ENCODE measurements at places on chromosomes 1 and 21. TPM values are rescaled to one million over a fixed set of nuclear protein-coding genes. Genes with fewer than 3 reads are reported as not detected.

DNA sequence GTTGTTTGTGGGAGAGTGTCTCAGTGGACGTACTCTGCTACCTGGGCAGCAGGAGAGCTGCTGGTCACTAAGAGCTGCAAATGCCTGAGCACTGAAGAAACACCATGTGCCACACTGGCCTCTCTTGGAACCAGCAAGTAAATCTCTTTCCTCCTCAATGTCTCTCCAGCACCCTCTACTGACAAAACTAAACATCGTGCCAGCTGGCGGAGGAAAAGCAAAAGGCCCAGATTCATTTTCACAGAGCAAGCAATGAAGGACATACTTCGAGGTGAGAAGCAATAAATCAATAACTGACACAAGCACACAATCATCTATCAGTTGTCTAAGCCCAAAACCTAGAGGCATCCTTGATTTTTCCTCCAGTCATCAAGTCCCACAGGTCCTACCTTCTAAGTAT, 78.1 kb downstream of the RERE start:
- no peak for DNase-seq

GRCh38 chr1:229025576-229025975, 245.3 kb upstream of the RAB4A start:
- DNase-seq, result no peak

GRCh38 chr1:44777969-44778635, 2.8 kb downstream of the RPS8 start:
- no peak for DNase-seq

- no peak for DNase-seq
These were observed 147.2 kb upstream of the ADAMTS5 start for GRCh38 chr21:27114111-27114510.

DNA sequence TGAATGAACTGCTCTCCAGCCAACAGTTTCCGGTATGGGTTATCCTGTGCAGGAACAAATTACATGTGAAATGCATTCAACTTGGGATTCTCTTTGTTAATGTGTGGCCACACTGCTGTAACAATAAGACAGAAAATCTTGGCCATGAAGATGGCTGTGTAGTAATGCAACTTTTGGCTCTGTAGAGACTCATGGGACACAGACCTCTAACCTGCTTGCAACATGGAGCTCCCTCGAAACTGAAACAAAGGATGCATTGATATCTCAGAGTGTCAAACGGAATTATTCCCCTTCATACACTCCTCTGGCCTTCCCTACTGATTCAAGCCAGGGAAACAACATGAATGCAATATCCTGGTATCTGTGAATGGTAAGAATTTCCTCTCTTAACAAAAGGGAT, 559.3 kb upstream of the ZRANB2 start:
- no peak for DNase-seq

The SLC16A4 gene
- total RNA-seq, result 7.2 TPM

- no peak for DNase-seq
These were observed 20.4 kb downstream of the FGGY start for GRCh38 chr1:59317343-59317742.

GRCh38 chr1:218341325-218341724, 3.8 kb upstream of the TGFB2 start:
- DNase-seq, result no peak

GRCh38 chr1:150321826-150322166, 463 bp downstream of the PRPF3 start:
- no peak for DNase-seq

DNA sequence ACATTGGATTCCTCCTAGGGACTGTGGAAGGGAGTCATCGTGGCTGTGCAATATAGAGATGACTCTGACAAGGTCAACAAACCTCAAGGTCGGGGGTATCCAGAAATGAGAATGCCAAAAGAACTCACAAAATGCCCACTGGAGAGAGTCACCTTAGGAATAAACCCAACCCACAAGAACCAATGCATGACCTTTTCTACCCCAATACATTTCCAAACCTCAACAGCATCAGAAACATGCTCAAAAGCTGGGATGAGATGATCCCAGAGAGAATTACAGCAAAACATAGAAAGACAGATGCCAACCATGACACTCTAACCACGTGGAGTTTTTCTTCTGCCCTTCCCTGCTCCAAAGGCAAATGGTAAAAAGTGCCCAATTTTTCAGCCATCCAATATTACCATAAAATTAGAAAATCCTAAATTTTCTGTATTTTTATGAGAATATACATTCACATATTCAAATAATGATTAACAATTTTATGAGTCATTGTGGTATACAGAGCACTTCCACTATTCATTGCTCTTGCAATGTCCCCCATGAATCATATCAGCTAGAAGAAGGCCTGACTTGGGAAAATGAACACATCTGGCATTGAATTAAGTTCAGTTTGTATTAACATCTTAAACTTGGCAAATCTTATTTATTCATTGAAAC, 88.2 kb upstream of the PALMD start:
- no peak for DNase-seq

- DNase-seq, result no peak
These were observed 252.9 kb downstream of the DYRK1A start for GRCh38 chr21:37619464-37619974.

DNA sequence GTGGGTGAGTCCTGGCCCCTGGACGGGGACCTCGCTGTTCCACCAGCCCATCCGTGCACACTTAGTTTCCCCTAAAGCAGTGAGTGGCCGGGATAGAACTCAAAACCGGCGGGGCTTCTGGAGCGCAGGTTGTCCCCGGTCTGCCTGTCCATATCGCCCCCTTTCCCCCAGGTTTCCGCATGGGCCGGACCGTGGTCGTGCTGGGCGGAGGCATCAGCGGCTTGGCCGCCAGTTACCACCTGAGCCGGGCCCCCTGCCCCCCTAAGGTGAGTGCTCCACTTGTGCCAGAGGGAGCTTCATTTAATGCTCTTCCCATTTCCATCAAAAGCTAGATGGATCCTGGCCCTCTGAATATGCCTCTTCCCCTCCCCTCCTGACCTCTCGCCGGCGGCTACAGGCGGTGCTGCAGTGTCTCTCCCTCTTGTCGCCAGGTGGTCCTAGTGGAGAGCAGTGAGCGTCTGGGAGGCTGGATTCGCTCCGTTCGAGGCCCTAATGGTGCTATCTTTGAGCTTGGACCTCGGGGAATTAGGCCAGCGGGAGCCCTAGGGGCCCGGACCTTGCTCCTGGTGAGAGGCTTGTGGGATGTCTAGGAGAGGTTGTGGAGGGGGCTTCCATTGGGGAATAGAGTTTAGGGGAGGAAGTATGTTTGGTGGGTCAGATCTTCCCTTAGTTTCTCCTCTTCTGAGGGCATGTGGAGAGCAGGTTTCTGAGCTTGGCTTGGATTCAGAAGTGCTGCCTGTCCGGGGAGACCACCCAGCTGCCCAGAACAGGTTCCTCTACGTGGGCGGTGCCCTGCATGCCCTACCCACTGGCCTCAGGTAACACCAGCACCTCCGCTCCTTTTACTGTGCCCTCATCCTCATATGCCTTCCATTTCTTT, 683 bp downstream of the PPOX start:
- DNase-seq, result no peak

The TACSTD2 gene
- 1.7 TPM for total RNA-seq

DNA sequence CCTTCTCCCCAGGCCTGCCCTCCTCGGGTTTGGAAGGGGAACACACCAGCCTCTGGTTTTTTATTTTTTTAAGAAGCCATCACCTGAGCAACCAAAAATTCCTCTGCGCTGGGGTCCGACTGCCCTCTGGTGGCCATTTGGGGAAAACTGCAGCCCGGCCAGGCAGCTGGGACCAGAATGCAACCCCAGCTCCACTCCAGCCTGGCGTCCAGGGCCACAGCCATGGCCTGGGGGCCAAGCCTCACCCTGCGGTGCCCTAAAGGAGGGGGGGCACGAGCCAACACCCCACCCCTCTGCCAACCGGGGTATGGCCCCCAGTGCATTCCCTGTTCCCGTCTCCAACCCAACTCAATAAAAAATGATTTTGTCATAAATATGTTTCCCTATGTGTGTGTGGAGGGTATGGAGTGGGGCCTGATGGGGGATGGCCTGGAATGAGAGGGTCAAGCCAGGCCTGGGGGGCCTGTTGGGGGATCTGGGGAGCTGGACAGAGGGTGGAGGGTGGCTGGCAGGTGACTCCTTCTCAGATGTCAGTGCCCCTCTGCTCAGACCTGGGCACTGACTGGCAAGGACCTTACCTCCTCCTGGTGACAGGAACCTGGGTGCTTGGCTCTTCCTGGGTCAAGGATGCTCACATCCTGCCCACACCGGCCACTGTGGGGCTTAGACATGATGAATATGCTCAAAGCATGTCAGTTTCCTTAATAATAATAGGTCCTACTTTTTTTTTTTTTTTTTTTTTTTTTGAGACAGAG, 3.2 kb downstream of the GPR3 start:
- no peak for DNase-seq

GRCh38 chr1:231781892-231782291, 155.3 kb downstream of the DISC1 start:
- DNase-seq, result no peak

The FCRL1 gene
- 0.32 TPM for total RNA-seq

The LRIG2 gene
- total RNA-seq, result 13.4 TPM

GRCh38 chr1:36988321-36988720, 46.0 kb downstream of the GRIK3 start:
- DNase-seq, result no peak

DNA sequence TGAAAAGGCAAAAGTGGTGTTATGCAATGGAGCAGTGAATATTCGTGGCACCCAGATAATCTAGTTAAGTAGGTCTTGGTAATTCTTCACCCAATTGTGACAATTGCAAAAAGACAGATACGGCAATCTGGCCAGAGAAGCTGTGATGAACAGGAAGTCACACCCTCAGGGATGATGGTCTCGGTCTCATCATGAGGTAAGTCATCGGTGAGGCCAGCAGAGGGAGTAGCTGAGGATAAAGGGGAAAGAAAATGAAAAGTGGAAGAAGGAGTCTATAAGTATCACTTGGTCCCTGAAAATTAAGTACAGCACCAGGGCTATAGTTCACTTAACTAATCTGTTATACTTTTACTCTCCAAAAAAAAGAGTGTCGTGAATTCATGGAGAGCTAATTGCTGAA, 258.8 kb upstream of the NCAM2 start:
- no peak for DNase-seq

The TLCD4 gene
- total RNA-seq, result 15.9 TPM

GRCh38 chr1:184941410-184941733, 32.9 kb downstream of the NIBAN1 start:
- no peak for DNase-seq

The HIVEP3 gene
- 19.9 TPM for total RNA-seq
